ENCODE measurements at places on chromosomes 11 and 22.

DNA sequence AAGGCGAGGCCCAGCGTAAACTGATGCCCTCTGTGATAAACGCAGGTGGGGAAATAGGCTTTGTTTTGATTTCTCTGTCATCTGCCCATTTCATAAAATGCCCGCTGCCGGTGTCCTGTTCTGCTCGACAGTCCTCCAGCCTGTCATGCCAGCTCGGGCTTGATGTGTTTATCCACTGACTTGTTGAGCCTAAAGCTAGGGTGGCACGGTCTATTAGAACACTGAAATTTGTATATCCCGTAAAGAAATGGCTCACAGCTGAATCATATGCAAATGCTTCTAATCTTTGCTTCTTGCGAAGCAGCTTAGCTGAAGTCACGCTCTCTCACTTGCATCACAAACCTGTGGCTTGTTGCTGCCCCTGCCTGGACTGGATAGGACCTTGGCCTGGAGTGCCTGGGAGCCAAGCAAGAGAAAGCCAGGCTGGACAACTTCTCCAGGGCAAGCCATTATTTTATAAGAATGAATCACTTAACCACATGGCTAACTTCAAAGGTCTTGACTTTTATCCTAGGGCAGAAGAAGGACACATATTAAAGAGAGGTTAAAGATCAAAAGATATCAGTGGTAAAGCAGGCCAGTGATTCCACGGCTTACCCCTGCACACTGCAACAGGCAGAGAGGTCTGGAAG is 33.1 kb downstream of the EHF start:
- DNase-seq, result no peak

DNA sequence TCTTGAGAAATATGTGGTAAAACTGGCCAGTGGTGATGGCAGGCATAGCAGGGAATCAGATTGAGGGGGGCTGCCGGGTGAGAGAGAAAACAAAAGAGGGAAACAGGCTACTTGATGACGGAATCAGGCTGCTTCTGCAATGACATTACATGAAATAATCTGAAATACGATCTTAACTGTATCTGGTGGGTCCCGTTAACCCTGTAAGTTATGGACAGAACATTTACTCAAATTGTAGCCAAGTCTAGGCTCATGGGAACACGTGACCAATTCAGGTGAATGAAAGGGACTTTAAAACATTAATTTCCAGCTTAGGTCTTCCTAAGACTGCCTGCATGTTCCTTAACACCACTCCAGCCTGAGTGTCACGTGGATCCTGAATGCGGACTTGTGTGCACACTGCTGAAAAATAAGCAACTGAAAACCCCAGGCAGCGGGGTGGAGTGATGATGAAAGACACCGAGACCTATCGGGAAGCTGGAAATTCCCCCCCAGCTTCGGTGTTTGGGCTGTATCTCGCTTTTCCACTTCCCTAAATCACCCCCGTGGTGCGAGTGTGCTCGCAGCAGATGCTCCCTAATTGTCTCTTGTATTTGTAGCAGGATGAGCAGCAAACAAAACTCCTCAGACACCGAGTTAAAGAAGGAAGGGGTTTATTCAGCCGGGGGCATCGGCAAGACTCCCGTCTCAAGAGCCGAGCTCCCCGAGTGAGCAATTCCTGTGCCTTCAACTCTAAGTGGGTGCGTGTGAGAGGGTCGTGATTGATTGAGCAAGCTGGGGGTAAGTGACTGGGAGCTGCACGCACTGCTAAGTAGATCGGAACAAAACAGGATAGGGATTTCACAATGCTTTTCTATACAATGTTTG is 145.0 kb upstream of the GRK3 start:
- DNase-seq, result no peak

DNA sequence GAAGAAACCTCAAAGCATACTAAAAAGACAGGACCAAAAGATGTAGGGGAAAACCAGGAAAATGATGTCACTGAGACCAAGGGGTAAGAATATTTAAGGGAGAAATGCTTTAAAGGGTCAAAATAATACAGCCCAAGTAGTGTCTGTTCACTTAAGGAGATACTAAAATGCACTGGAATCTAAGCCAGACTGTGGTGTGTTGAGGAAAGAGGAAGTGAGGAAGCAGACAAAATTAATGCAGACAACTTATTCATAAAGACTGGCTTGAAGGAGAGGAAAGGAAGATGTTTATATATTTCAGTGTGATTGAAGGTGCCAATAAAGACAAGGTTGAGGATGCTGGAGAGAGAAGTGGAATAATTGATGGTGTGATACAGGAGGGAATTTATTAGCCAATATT is 15.7 kb downstream of the ZNF215 start:
- DNase-seq, result no peak

DNA sequence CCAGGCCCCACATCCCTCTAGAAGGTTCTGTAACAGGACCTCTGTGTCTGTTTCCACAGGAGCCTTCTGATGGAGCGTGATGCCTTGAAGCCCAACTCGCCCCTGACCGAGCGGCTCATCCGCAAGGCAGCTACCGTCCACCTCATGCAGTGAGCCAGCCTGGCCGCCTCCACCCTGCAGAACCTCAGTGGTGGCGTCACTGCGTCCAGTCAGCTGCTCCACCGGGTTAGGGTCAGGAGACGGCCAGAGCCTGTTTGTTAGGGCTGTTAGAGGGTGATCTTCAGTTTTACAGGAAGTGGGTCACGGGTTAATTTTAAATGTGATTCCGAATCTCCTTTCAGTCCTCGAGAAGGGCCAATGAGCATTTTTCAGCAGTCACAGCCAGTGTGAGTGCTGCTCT is 3.9 kb upstream of the GTSE1 start:
- no peak for DNase-seq

- no peak for DNase-seq
These were observed 194.3 kb upstream of the NARS2 start for GRCh38 chr11:78768971-78769370.

DNA sequence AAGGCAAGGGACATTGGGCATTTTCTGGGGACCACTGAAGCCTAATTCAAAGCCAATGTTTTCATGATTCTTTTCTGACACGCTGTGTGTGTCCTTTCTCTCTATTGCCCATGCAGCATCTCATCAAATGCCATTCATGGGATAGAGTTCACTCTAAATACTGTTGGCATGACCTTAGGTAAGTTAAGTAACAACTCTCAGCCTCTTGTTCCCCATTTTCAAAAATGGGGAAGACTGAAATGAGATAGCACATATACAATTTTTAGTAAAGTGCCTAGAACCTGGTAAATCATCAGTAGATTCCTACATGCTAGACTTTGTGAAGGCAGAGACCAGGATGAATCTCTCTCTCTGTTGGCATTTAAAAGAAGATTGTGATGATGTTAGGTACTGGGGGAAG is 12.7 kb upstream of the OR52K2 start:
- DNase-seq, result no peak

DNA sequence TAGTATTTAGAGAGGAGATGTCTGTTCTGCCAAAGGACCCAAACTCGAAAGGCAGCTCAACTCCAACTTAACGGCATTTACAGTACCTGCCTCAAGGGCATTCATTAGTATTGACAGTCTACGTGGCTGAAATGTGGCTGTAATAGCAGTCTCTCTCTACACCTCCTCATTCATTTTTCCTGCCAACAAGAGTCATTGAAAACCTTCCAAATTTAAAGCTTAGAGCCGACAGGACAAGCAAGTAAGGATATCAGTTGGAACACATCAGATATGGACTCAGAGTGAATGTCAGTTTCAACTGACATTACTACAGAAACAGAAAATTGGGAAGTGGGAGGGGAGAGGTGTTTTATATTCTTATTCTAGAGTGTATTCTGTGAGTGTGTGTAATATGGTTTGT is 253.1 kb downstream of the CADM1 start:
- no peak for DNase-seq

DNA sequence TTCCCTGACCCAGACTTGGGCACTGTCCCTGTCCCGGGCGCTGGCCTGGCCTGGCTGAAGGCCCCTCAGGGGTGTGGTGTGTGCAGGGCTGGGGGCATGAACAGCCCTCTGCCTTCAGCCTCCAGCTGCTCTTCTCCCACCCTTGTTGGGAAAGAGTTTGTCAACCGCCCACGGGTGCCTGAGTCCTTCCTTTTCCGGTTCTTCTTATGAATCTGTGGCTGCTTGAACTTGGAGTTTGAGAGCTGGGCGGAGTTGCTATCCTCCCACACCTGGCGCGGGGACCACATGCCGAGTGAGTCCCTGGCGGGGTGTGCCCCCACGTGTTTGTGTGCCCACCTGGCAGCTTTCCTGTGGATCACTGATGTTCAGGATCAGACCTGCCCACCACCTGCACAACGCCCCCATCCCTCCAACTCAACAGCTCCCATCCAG is 13.4 kb downstream of the NFAM1 start:
- peak; percentile 77 for DNase-seq

DNA sequence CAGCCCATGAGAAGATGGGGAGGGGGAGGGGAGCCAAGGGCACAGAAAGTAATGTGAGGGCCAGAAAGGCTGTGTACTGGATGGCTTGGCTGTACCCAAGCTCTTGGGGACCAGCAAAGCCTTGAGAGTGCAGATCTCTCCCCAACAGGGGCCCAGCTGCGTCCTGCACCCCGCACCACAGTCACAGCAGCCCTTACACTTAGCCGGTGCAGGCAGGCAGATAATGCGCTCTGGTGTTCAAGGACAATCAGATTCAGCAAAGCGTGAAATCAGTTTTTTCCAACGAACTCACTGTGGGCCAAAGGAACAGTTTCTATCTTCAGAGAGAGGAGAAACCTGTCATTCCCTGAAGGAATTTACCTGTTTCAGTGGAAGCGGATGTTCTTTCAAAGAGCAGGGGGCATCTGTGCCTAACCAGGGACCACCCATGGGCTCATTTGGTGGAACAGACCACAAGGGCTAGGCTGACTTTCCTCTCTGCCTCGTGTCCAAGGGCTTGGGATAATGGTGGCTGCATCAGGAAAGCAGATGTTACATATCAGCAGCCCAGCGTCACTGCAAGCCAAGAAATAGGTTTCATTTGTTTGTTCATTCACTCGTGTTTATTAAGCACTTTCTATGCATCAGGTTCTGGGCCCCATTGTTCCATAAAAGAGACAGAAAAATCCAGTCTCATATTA is 81.2 kb upstream of the SPON1 start:
- DNase-seq, result no peak

- DNase-seq, result no peak
These were observed 1.9 kb upstream of the IFITM10 start for GRCh38 chr11:1751999-1752906.

- peak; percentile 9 for DNase-seq
These were observed 42.2 kb downstream of the POLD3 start for GRCh38 chr11:74634537-74634936.

DNA sequence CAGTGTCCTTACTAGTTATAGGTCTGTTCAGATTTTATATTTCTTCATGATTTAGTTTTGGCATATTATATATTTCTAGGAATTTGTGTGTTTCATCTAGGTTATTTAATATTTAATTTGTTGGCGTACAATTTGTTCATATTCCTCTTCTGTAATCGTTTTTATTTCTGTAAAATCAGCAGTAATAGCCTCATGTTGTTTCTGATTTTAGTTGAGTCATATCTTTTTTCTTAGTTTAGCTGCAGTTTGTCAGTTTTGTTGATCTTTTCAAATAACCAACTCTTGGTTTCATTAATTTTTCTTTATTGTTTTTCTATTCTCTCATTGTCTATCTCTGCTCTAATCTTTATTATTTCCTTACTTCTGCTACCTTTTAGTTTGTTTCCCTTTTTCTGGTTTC is 20.3 kb downstream of the GLB1L2 start:
- no peak for DNase-seq

- no peak for DNase-seq
These were observed 87.0 kb upstream of the THY1 start for GRCh38 chr11:119509969-119510401.

GRCh38 chr11:61004180-61004611 is 32.7 kb downstream of the CD6 start:
- DNase-seq, result peak; percentile 74

DNA sequence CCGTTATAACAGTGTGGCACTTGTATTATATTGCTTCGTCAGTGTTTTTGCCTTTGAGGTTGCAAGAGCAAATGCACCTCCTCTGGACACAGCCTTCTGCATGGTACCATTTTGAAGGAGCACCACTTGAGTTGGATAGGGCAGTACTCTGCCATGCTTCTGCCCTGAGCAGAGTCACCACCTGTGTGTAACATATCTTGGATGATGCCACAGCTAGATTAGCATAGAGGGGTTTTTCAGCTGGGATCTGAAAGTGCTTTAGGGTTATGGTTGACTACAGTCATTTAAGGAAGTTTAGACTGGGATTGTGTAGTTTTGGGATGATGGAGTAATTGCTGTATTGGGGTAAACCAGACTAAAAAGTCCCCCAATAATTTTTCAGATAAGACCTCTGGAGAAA is 78.8 kb downstream of the PPP6R3 start:
- no peak for DNase-seq

DNA sequence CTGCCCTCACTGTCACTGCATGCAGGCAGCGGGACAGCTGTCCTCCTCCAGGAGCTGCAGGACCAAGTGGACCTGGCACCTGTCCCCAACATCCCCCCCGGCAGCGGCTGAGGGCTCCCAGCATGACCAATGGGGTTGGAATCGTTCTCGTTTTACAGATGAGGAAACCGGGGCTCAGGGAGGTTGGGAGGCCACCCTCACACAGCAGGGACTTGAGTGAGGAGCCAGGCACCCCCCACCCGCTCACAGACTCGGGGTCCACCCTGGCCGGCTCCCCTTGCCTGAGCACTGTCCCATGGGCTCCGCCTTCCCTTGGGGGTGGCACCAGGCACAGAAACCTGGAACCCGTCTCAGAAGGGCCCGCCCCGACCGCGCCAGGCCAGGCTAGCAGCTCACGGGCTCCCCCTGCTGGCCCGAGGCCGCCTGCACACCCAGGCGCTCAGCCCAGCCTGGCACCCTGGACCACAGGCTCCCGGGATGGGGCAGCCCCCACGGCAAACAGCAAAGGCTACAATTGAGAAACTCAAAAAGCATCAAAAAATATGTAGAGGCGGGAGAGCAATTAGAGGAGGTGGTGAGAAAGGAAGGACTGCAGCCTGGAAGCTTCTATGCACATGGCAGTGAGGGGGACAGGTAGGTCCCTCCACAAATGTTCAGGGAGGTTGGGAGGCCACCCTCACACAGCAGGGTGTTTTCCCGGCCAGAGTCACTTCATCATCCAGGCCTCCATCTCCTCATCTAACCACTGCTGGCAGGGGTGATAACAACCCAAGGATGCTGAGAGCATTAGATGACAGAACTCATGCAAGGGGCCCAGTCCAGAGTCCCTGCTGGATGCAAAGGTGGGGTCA is 12.8 kb downstream of the MACROD1 start:
- DNase-seq, result peak; percentile 13

GRCh38 chr11:76169473-76169896 is 36.8 kb downstream of the WNT11 start:
- no peak for DNase-seq

All from NCI-H1105 treated with DMSO at 0.1 percent for 48 hours (cell line).